ENCODE measurements at places on chromosomes 2 and 18. TPM values are rescaled to one million over a fixed set of nuclear protein-coding genes. Genes with fewer than 3 reads are reported as not detected.

LRATD1 gene
- 3.5 TPM for total RNA-seq

ELP2 gene
- total RNA-seq, result 66.3 TPM

ADAM23 gene
- 2.7 TPM for total RNA-seq

GKN2 gene
- not detected for total RNA-seq

IGFBP2 gene
- total RNA-seq, result 1,032 TPM

All from myometrial cell (primary cell).